ENCODE measurements at places on chromosomes 2 and 18.
A peak's percentile ranks its signal among the peaks of the same experiment; 100 is the strongest.

- DNase-seq = no peak
Observed at GRCh38 chr2:197954328-197954727, 149.9 kb downstream of the PLCL1 start.

DNA sequence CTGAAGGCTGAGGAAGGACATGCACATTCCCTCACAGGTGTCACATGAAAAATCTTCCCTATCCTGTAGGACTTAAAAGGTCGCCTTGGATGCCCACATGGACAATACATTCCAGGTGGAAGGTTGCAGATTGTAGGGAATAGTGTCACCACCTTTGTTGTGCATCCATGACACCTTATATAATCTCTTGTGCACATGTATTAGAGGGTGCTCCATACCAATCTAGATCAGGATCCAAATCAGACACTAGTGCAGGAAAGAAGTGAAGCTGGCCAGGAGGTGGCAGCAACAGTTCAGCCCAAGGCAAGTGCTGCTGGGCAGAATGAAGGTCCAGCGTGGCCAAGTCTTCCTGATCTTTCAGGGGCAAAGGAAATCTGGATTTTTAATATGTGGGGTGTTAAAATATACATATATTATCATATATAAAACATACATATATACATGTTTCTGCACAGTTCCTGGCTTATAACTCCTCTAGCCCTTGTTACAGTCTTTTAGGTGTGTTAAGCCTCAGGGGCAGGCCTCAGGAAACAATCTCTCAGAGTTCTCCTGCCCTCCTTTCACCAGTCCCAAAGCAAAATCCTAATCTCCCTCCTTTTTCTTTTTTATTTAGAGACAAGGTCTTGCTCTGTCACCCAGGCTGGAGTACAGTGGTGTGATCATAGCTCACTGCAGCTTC, 16.6 kb downstream of the NIF3L1 start:
- DNase-seq = no peak

DNA sequence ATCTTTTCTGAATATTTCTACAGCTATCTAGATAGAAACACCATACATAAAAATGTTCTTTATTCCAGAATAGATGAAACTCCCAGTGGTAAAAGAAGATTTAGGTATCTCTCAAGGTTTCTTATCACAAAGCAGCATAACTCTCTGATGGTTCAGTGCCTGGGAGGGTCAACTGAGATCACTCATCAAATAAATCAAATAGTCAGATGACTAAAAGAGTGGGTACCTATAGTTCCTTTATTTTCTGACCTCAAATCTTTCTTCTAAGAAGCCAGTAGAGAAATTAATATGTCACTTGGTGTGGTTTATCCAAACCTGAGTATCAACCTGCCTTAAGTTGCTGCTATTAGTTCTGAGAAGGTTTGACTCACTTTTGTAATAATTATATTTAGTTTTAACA, 120.9 kb downstream of the TMEFF2 start:
- no peak for DNase-seq

DNA sequence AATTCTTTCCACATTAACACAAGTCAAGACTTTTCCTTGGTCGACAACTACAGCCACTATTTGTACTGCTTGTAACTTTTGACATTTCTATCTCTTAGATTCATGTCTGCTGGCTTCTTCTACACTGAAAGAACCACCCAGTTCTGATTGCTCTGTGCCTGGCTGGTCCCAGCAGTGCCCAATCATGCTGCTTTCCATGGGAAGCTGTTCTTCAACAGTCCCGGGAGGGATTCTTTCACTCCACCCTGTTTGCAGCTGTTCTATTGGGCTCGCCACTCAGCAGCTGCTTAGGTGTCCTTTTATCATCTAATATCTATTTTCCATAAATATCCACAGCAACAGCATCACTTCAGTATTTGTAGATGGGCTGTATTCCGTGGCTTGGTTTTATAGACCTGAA, 471.1 kb upstream of the SMIM21 start:
- no peak for DNase-seq

DNA sequence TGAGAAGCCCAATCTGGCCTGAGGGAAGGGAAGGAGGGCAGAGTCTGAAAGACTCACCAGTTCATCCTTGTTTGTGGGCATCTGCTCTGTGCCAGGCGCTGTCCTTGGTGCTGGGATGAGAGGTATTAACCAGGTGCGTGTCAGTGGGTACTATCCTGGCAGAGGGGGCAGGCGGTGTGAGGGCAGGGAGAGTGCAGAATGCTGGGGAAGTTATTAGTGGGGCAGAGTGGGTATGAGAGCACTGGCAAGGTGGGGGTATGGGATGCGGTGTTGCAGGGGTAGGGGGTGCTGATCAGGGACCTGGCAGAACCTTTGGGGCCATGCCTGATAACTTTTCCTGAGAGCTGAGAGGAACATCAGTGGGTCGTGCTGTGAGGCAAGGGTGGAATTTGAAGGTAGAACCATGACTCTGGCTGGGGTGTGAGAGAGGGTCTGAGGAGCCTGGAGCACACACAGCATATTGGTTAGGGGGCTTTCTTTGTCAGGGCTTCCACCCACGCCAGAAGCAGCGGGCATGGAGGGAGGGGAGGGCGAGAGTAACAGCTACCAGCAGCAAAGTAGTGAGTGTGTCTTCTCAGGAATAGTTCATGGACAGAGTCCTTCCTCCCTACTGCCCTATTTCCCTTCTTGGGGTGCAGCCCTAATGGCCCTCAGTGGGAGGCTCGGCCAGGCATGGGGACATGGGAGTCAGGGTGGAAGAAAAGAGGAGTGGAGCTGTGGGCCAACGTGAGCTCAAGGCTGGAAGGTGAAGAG, 290.7 kb downstream of the CYP26B1 start:
- no peak for DNase-seq

DNA sequence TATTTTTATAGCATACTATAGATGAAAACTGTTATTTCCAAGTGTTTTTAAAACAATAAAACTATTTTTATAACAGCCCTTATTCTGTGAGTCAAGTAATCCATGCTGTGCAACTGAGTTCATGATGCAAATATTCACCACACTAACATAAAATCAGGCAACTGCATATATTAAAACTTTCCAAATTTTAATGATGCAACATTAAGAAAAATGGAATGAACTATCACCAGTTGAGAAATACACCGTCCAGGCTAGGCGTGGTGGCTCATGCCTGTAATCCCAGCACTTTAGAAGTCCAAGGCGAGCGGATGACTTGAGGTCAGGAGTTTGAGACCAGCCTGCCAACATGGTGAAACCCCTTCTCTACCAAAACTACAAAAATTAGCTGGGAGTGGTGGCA, 114.5 kb downstream of the CDH2 start:
- no peak for DNase-seq

DNA sequence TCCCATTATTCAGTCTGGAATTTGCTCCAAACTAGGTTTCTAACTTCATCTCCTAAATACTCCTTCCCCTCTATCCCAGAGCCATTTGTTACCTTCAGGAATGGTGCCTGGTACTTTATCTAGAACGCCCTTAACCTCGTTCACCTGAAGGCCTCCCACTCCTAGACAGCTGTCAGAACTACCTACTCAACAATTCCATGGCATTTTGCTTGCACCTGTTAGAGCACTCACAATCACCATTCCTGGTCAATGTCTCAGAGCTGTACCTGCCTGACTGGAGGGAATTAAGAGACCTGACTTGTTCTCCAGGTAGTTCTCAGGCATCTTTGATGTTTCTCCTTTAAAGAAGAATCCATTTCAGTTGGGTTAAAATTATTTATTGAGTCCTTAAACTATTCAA, 88.9 kb downstream of the GAREM1 start:
- no peak for DNase-seq

GRCh38 chr2:23420091-23420839, 35.3 kb downstream of the KLHL29 start:
- no peak for DNase-seq

DNA sequence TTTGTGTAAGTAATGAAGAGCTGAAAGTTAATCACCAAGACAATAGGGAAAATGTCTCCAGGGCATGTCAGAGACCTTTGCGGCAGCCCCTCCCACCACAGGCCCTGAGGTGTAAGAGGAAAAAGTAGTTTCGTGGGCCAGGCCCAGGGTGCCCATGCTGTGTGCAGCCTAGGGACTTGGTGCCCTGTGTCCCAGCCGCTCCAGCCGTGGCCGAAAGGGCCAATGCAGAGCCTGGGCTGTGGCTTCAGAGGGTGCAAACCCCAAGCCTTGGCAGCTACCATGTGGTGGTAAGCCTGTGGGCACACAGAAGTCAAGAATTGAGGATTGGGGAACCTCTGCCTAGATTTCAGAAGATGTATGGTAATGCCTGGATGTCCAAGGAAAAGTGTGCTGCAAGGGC, 52.5 kb downstream of the CENPO start:
- no peak for DNase-seq

GRCh38 chr18:48777026-48777743, 173.6 kb downstream of the SMAD7 start:
- DNase-seq = peak; percentile 75

DNA sequence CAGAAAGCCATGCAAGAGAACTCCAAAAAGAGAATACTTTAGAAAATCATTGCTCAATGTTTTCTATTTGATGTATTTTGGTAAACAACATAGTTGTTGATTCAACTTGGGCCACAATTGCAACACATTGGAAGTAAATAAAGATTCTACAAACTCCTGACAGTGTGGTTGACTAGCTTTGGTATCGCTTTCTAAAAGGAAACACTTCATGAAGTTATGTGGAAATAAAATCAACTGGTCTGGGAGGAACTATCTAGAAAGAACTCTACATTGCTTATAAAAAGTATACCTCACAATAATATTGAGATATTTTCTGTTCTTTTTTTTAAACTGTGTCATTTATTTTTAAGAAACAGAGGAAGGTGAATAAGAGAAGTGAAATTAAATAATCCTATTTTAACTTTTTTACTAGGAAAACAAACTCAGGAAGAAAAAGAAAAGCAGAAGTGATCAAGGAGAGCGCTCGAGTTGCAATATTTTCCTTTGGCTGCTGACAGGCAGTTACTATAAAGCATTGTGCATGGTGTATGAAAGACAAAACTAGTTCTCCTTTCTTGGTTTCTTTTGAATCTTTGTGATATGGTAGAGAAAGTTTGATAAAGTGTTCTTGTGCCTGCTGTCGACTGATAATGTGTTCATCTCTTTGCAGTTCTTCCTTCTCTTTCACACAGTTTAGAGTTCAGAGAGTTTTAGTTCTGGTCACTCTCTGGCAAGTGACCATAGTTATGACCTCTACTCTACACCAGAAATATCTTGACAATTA, 3.0 kb downstream of the DHRS9 start:
- no peak for DNase-seq

GRCh38 chr18:74175658-74176057, 27.3 kb downstream of the TIMM21 start:
- DNase-seq = no peak

- no peak for DNase-seq
Observed at GRCh38 chr2:239361311-239361642, 39.5 kb downstream of the HDAC4 start.

DNA sequence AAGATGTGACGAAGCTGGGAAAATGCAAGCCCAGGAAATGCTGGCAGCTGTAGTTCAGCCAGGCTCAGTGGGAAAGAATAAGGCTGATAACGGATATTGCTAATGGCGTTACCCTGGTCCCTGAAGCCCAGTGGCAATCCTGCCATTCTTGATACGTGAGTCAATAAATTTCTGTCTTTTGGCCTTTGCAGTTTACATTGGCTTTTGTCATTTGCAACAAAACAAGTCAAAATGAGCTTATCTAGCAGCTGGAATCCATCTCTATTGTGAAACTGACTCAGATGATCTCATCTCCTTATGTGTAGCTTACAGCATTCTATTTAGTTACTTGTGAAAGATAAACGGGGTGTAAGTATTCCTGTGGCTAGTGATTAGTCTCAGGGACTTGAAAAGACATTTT, 43.8 kb downstream of the ARL6IP6 start:
- DNase-seq = no peak

DNA sequence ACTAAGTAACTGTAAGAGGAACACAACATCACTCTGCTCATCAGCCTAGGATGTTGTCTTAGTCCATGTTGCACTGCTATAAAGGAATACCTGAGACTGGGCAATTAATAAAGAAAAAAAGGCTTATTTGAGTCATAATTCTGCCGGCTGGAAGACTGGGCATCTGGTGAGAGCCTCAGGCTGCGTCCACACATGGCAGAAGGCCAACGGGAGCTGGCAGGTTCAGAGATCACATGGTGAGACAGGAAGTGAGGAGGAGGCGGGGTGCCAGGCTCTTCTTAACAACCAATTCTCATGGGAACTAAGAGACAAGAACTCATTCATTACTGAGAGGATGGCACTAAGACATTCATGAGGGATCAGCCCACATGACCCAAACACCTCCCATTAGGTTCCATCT, 46.8 kb downstream of the EPG5 start:
- DNase-seq = no peak

GRCh38 chr2:77629539-77629938, 107.4 kb upstream of the LRRTM4 start:
- no peak for DNase-seq

DNA sequence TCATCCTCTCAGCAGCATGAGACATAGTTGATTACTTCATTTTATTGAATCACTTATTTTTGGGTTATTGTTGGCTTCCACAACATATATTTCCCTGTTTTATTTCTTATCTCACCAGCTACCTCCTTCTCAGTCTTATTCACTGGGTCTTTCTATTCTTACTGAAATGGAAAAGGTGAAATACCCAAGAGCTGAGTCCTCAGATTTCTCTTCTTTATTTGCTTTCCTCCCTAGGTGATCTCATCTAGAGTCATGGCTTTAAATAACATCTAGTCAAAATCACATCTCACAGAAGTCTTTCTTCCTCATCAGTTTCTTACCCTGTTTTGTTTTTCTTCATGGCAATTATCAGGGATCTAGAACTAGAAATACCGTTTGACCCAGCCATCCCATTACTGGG, 105.0 kb upstream of the RBBP8 start:
- no peak for DNase-seq

- no peak for DNase-seq
Observed at GRCh38 chr2:171864357-171864985, 29.6 kb downstream of the SLC25A12 start.

DNA sequence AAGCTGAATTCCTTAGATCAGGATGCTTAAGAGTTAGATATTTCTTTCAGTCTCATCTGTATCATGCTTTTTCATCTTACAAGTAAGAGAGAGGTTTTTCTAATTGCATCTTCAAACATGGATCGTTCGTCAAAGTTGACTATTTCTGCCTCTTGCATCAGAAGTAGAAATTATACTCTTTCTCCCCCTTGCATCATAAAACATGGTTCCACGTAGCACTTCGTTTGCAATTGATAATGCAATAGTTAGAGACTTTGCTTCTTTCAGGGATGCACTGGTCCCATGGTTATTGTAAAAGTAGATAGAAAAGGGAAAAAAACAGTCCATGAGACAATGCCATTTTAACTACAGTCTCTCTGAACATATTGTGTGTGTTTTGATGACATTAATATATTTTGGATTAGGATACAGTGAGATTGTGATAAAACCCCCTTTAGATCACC, 75.1 kb upstream of the PARD3B start:
- DNase-seq = no peak

GRCh38 chr2:49618491-49618890, 464.2 kb upstream of the FSHR start:
- DNase-seq = no peak

Measured in activated CD4-positive, CD25-positive, alpha-beta regulatory T cell treated with anti-CD3 and anti-CD28 coated beads, Interleukin-2, amount 50 U/mL, for 72 hours (primary cell).